ENCODE measurements at places on chromosomes 13 and 19.
A peak's percentile ranks its signal among the peaks of the same experiment; 100 is the strongest.

- DNase-seq, result peak; percentile 43
Observed at GRCh38 chr13:33610438-33611120, 207.4 kb upstream of the RFC3 start.

DNA sequence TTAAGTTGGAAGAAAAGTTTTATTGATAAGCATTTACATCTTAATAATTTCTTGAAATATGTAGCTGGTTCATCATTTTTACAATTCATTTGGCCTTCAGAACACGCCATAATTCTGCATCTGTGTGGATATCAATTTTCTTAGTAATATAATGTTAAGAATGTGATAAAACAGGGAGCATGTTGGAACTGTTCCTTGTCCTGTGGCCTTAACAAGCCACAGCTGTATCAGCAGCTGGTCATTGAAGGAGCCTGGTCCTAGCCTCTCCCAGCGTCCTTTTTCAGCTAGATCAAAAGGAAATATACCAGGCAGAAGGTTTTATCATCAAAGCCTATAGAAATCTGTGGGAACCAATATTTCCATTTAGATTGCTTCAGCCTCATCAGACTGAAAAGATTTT is 421.8 kb downstream of the SPRY2 start:
- DNase-seq, result no peak

DNA sequence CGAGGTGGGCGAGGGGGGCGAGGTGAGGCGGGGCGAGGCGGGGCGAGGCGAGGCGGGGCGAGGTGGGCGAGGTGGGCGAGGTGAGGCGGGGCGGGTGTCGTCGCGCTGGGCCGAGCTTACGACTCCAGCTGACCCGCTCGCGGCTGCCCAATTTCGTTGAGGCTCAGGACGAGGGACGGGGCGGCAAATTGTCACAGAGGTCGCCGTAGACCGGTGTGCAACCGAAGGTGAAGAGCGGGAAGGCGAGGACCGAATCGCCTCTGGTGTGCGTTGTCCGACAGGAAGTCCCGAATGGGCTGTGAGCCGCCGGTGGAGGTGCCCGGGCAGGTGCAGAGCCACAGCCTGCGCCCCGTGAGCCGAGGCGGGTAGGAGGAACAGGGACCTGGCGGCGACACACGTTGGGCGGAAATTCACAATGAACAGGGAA is at the start of gene LACC1:
Gene LACC1, plus strand, starts transcription at position 150 of the 427 bp plus-strand sequence. CDS start 1,082 bp downstream, outside the sequence.
- peak; percentile 51 for DNase-seq

DNA sequence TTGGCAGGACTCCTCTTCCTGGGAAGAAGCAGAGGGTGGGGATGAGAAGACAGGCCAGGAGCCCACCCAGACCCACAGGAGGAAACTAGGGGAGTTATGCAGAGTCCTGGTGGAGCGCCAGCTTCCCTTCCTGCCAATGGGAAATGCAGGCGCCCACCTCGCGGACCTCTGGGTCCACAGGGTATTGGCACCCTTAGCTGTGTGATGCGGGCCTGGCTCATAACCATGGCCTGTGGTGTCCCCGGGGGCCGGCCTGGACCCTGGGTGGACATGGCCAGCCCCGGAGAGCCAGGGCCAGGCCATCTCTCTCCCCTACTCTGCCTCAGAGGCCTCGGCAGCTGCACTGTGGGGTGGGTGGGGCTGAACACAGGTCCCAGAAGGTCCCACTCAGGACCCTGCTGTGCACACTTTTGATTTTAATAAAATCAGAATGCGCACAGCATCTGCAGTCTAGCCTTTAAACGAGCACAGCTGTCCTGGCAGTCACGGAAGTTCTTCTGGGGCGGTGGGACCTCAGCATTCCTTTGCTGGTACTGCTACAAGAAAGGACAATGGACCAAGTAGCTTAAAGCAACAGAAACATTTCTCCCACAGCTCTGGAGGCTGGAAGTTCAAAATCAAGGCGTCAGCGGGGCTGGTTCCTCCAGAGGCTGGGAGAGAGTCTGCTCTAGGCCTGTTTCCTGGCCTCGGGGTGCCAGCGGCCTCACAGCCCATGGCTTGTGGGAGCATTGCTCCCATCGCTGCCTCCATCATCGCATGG is 1.8 kb downstream of the F10 start:
- DNase-seq, result no peak

DNA sequence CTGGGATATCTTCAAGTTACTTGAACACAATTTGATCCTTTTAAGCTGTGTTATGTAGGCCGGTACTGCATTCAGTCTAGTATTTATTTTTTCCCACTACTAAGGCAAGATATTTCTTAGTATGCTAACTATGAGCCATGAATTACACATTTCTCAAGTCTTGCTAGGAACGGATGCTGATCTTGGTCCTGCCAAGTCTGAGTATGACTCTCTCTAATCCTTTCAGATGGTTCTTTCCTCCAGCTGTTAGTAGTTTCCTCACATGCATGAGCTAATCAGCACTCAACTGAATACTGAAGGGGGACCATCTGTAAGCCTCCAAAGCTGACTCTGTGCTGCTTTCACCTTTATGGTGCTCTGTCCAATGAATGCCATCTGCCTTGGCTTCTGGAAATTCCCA is 460.3 kb downstream of the KCTD12 start:
- no peak for DNase-seq

GRCh38 chr13:73077865-73078264 is 19.1 kb downstream of the KLF5 start:
- DNase-seq, result no peak

DNA sequence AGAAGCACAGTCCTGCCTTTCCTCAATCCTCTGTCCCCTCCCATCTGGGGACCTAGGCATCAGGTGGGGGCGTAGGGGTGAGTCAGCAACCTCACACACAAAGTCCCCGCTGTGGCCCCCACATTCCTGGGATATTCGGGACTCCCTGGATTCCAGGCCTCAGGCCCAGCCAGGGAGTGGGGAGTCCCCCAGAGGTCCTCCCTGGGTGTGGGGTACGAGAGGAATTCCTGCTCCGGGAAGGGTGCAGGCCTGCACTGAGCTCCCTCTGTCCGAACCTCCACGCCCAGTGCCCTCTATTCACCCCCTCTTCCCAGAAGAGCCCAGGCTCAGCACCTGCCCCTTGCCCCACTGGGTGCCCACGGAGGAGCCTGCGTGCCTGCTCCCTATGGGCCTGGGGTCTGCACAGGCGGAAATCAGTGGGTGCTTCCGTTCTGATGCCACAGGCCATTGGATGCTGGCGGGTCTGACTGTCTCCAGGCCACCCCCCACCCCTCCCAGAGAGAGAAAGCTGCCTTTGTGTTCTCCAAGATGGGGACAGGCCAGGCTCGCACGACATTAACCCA is 3.4 kb downstream of the CADM4 start:
- DNase-seq, result no peak

GRCh38 chr13:112431734-112432133 is 55.6 kb downstream of the SPACA7 start:
- DNase-seq, result no peak

- DNase-seq, result no peak
Observed at GRCh38 chr13:98105929-98106336, 37.0 kb upstream of the FARP1 start.

DNA sequence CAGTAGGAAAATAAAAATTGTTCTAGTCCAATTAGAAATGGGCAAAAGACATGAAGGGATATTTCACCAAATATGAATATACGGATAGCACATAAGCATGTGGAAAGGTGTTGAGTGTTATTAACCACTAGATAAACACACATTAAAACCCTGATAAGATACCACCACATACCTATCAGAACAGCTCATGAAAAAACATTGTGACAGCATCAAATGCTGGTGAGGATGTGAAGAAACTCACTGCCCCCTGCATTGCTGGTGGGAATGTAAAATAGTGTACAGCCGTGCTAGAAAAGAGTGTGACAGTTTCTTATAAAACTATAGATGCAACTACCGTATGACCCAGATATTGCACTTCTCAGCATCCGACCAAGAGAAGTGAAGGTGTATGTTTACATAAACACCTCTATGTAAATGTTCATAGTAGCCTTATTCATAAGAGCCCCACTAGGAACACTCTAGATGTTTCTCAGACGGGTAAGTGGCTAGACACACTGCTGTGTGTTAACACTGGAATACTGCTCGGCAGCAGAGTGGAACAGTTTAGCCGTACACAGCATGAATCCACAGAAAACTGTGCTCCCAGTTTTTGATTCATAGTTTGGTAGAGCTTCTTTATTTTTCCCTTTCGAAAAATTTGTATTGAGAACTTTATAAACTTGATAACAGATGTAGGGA is 321.1 kb downstream of the MYO16 start:
- DNase-seq, result no peak

- no peak for DNase-seq
Observed at GRCh38 chr13:106210324-106210723, 325.1 kb downstream of the EFNB2 start.

DNA sequence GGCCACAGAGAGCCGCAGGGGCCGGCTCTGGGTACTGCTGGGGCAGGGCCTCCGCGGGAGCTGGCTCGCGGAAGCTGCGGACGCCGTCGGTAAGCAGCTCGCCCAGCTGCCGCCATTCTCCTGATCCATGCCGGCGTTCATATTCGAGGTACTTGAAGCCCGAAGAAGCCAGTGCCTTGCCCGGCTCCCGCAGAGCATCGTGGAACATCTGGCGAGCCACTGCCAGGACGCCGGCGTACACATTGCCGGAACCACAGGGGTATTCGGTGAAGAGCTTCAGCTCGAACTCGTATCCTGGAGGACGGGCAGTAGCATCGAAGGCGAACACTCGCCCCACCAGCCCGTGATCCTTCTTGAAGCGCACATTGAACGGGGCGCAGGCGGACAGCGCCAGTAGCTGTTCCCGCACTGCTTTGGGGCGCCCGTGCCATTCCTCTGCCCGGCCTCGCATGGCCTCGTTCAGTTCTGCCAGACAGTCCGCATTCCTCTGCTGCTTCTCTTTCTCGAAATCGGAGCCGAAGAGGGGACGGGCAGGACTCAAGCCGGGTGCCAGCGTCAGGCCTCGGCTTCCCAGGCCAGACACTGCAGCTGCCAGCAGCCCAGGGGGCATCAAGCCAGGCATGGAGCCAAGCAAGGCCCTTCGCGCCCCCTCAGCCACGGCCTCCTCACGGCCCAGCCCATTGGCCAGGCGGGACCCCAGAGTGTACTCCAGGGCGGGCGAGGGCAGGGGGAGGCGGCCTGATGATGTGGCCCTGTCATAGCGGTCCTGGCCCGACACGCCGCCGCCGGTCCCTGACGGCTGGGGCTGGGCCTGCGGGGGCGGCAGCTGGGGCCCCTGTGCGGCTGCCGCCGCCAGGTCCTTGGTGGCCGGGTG is 1.0 kb downstream of the IRF2BP1 start:
- no peak for DNase-seq

- no peak for DNase-seq
Observed at GRCh38 chr13:67128136-67128535, 102.0 kb downstream of the PCDH9 start.

GRCh38 chr19:21308773-21309172 is 20.4 kb downstream of the ZNF708 start:
- no peak for DNase-seq

GRCh38 chr19:16326401-16327168 is 2.0 kb downstream of the KLF2 start:
- peak; percentile 65 for DNase-seq

GRCh38 chr19:29256516-29256915 is 43.6 kb upstream of the UQCRFS1 start:
- no peak for DNase-seq

GRCh38 chr13:103451656-103452055 is 385.4 kb upstream of the SLC10A2 start:
- DNase-seq, result no peak

GRCh38 chr19:37932985-37933936 is 26.3 kb downstream of the SIPA1L3 start:
- no peak for DNase-seq

DNA sequence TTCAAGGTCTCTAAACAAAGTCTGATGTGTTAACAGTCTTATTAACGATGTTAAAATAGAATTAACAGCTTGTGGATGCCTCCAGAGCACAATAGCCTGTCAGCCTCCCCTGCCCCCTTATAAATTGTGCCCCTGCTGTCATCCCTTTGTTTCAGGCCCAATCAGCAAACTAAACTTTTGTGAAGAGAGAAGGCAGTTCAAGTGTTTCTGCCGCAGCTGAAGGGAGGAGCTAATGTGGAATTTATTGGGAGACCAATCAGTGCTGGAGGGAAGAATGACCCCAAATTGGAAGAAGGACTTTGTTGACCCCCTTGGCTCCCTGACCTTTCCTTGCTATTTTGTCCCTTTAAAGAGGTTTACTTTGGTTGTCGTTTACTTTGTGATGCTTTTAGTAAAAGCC is 160.5 kb downstream of the TM9SF2 start:
- no peak for DNase-seq

DNA sequence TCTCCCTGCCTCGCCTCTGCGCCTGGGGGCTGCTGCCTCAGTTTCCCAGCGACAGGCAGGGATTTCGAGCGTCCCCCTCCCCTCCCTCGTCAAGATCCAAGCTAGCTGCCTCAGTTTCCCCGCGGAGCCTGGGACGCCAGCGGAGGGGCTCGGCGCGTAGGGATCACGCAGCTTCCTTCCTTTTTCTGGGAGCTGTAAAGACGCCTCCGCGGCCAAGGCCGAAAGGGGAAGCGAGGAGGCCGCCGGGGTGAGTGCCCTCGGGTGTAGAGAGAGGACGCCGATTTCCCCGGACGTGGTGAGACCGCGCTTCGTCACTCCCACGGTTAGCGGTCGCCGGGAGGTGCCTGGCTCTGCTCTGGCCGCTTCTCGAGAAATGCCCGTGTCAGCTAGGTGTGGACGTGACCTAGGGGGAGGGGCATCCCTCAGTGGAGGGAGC is 722 bp upstream of the ICAM1 start:
- peak; percentile 65 for DNase-seq

GRCh38 chr13:95497381-95497807 is 55.1 kb upstream of the CLDN10 start:
- no peak for DNase-seq

GRCh38 chr13:102234618-102235017 is 167.2 kb downstream of the FGF14 start:
- no peak for DNase-seq

DNA sequence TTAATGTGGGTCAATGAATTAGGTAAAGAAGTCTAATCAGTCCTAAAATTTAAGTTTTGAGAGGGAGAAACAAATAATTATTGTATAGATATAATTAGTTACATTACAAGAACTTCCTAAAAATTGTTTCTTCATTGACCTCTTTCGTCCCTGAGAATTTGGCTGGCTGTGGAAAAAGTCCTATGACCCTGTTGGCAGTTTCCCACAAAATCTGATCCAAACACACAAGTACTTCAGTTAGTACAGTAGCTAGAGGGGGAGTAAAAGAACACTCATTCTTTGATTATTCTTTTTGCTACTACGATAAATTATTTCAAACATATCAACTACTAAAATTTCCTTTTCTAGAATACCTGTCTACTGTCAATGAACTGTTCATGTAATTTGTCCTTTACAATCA is 11.3 kb downstream of the POSTN start:
- no peak for DNase-seq

DNA sequence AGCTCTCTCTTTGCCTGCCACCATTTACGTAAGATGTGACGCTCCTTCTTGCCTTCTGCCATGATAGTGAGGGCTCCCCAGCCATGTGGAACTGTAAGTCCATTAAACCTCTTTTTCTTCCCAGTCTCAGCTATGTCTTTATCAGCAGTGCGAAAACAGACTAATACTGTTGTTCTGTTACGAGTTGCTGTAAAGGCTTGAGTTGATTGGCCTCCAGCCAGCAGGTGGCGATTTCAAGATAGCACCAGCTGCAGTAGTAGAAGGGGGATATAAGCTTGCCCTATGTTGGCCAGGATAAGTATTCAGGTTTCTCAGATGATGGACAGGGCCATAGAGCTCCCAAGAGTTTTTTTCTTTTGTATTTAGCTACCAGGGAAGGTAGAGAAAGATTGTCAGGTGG is 385.5 kb downstream of the MZT1 start:
- no peak for DNase-seq

GRCh38 chr13:32413284-32413683 is 14.6 kb downstream of the N4BP2L1 start:
- no peak for DNase-seq

- no peak for DNase-seq
Observed at GRCh38 chr13:112450118-112450903, 74.2 kb downstream of the SPACA7 start.

All from activated T-cell treated with anti-CD3 and anti-CD28 coated beads, Interleukin-2, amount 50 U/mL, for 1 hour (primary cell).